ENCODE measurements at places on chromosomes 12 and 14. TPM values are rescaled to one million over a fixed set of nuclear protein-coding genes. Genes with fewer than 3 reads are reported as not detected.

The HOXC13 gene
- total RNA-seq = not detected

The FAM181A gene
- not detected for total RNA-seq

The ARMH4 gene
- 64.6 TPM for total RNA-seq

The CIT gene
- total RNA-seq = 30.3 TPM

The EPYC gene
- not detected for total RNA-seq

The TCL1B gene
- total RNA-seq = not detected

The RD3L gene
- 0.18 TPM for total RNA-seq

The B4GALNT1 gene
- total RNA-seq = 0.32 TPM

The HOXC11 gene
- total RNA-seq = not detected

The CPM gene
- total RNA-seq = 1.7 TPM

The VTI1B gene
- total RNA-seq = 64.6 TPM

The BEST3 gene
- total RNA-seq = not detected

The BICDL1 gene
- 9.7 TPM for total RNA-seq

The DHH gene
- 0.36 TPM for total RNA-seq

The SMIM41 gene
- not detected for total RNA-seq

The PLA2G1B gene
- total RNA-seq = not detected

Measured in cardiac muscle cell (in vitro differentiated cells and primary cell).